ENCODE measurements at places on chromosomes 11 and 22.

DNA sequence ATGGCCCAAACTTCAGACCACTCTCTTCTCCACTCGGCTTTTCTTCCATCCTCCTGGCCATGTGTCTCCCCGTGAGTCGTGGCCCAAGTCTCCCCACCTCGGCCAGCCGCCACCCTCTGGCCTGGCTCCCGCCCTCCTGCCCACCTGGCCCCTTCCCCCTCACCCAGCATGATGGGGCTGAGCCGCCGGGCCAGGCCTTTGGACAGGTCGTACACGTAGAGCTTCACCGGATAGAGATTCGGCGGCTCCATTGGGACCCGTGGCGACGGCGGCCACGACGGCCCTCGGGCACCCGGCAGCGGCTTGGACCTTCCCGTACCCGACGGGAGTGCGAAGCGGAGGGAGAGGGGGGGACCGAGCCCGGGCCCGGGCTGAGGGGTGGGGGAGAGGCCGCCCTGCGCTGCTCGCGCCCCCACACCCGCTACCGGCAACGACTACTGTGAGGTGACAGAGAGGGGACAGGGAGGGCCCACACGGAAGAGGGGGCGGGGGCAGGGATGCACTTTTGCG, at the start of gene DESI1:
Gene DESI1 (minus strand): TSS at position 455 of the 510 bp plus-strand sequence. CDS start 204 bp downstream, at position 251.
- no peak for DNase-seq

GRCh38 chr11:64355078-64355940, 3.7 kb upstream of the RPS6KA4 start:
- no peak for DNase-seq

DNA sequence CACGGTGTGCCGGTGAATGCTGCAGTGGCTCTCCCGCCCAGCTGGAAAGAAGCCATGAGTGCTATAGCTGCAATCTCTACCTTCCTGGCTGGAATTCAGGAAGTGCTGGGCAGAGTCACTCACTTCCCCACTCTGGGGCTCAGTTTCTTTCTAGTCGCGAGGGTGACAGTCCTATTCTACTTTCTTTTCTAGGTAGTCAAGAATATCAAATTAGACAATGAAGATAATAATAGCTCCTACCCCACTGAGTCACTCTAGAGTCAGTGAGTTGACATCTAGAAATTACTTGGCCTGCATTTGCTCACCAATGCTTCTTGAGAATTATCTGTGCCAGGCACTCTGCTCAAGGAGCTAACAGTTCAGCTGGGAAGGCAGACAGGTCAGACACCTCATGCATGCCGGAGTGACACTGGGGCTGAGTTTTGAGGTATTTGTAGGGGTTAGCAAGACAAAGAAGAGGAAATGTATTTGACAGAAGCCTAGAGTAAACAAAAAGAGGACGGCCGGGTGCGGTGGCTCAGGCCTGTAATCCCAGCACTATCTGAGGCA, 3.2 kb downstream of the CENPM start:
- DNase-seq, result no peak

DNA sequence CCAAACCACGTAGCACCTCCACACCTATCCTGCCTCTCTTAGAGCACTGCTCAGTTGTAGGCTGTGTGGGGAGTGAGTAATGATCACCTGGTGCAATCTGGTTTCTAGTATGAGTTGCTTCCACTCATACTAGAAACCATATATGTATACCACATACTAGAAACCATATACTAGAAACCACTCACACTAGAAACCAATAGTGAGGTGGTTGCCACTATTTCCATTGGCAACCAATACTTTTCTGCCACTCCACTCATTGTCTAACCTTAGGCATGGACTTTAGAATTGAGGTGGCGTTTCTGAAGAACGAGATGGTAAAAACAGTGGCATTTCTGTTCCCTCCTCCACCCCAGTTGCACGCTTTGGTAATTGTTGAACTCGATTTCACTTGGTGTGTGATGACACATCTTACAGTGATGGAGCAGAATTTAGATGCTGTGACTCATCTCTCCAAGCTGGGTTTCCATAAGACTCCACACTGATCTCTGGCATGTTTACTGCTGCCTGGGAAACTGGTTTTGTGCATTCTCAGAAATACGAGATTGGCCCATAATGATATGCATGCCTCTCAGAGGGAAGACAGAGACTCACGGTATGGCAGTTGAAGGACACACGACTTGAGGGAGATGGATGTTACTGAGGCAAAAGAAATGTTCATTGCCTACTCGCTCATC, 82.9 kb downstream of the KIRREL3 start:
- no peak for DNase-seq

GRCh38 chr11:89608234-89608966, 101.7 kb upstream of the TRIM77 start:
- no peak for DNase-seq

DNA sequence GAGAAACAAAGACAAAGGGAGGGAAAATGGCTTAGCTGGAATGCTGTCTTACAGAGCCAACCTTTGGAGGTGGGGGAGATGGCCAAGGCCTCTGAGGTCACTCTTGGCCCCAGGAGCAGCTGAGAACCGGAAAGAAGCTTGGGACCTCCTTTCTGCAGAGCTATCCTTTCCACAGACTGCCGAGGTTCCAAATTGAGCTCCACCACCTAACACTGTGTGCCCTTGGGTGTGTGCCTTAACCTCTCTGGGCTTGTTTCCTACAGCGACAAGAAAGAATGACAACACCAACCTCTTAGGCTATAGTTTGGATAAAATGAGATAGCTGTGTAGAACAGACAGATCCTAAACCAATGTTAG, 23.2 kb downstream of the RTN4RL2 start:
- DNase-seq, result no peak

- DNase-seq, result no peak
Measured at GRCh38 chr11:68267881-68268240, 3.9 kb downstream of the C11orf24 start.

DNA sequence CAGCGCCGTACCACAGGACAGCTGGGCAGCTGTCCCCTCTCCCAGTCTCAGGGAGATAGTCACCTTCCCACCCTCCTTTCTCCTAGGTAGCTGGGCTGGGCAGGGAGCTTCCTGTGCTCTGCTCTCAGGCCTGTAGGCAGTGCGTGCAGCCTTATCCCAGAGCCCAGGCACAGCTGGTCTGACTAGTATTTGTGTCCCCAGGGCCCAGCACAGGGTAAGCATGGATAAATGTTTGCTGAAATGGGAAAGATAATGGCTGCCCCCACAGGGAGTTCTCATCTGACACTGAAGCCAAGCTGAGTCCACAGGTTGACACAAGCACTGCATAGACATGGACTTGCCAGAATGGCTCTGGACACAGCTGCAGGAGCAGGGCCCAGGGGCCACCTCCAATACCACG, 9.8 kb downstream of the SLC15A3 start:
- no peak for DNase-seq

GRCh38 chr11:59641156-59641555, 25.6 kb upstream of the OSBP start:
- DNase-seq, result no peak

- no peak for DNase-seq
Measured at GRCh38 chr11:47917599-47918369, 62.6 kb upstream of the PTPRJ start.

- no peak for DNase-seq
Measured at GRCh38 chr11:15216678-15217077, 102.0 kb downstream of the INSC start.

DNA sequence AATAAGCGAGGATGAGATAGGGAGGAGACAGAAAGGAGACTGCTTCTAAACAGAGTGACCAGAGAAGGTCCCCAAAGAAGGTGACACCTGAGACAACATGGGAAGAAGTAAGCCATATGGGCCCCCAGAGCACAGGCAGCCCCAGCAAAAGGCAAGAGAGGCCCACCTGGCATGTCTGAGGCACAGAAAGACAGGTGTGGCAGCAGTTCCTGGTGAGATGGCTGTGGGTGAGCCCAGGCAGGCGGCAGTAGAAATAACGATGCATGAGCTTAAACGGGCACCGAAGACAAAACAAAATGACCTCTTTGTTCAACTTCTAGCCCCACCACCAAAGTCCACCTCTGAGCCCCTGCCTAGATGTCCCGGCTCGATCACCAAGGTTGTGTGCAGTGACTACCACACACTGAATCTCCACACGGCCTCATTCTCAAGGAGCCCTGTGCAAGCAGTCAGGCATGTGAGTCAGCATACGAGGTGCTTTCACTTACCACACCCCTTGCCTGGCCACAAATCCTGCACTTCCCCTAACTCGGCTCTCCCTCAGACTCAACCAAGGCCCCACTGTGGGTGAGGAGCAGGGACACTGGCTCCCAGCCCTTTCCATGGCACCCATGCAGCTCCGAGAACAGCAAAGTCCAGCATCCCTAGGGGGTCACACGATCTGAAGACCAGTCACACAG, 77.6 kb downstream of the PACSIN2 start:
- DNase-seq, result no peak

DNA sequence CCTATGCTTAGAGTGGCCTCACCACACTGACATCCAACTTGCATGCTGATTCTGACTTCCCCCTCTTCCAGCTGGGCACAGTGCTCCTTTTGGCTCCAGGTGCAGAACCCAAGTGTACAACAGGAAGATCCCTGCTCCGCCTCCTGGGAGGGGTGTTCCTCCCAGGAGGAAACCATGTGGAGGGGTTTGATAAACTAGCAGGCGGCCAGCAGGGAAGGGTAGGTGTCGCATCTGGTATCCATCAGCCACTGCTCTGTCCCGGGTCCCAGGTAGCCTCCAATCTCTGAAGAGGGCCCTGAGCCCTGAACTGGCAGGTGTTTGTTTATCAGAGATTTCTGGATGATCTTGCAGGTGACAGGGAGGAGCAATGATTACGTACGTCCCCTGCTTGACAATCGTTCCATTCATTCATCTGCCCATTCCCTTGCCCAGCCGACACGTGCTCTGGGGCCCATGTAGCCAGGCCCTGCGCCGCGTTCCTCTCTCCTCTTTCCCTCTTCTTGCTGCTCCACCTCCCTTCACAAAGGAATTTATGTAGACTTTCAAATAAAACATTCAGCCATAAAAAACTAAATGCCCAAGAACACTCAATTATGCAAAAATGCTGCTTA, 41.2 kb upstream of the MICAL2 start:
- DNase-seq, result no peak

- DNase-seq, result no peak
Measured at GRCh38 chr11:128021349-128022006, 565.9 kb downstream of the ETS1 start.

DNA sequence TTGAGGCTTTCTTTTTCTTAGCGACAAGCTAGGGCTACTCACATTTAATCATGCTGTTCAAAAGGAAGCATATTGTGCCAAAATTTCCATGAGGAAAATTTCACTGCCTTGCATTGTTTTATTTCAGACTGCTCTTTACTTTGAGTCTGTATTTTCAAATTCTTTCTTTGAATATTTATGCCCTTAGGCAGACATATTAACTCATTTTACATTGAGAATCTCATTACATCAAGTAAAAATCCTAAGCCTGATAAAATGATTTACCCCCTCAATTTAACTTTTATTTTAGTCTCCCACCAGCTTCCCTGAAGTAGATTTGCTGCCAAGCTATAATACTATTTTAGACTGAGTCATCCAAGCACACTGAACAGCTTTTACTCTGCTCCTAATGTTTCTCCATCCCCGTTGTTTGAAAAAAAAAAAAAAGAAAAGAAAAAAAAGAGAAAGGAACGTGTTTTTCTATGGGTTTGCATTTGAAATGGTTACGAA, 189.3 kb upstream of the MTMR2 start:
- no peak for DNase-seq

DNA sequence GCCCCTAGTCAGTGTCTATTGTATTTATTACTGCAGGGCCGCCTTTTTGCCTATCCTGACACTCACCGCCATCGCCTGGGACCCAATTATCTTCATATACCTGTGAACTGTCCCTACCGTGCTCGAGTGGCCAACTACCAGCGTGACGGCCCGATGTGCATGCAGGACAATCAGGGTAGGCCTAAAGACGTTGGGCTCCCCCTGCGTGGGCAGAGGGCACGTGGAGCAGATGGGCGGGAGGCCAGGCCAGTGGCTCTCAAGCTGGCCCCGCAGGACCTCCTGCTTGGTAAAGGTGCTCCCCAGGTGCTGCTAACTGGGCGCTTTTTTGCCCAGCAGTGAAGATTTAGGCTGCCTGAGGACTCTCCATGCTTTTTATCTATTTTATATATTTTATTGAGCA, 22.5 kb downstream of the CAT start:
- DNase-seq, result no peak

GRCh38 chr11:66225066-66225465, 43.4 kb upstream of the RAB1B start:
- DNase-seq, result no peak

GRCh38 chr11:98772893-98773292, 247.9 kb upstream of the CNTN5 start:
- DNase-seq, result no peak

DNA sequence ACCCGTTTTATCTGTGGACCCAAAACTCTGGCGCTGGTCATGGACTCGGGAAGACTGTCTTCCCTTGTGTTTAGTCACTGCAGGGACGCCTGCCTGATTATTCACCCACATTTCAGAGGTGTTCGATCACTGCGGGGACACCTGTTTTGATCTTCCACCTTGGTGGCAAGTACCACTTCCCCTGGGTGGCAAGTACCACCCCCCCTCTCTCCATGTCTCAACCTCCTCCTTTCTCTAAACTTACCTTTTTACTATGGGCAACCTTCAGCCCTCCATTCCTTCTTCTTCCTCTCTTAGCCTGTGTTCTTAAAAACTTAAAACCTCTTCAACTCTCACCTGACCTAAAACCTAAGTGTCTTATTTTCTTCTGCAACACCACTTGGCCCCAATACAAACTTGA, 1.9 kb upstream of the NDUFC2 start:
- no peak for DNase-seq

DNA sequence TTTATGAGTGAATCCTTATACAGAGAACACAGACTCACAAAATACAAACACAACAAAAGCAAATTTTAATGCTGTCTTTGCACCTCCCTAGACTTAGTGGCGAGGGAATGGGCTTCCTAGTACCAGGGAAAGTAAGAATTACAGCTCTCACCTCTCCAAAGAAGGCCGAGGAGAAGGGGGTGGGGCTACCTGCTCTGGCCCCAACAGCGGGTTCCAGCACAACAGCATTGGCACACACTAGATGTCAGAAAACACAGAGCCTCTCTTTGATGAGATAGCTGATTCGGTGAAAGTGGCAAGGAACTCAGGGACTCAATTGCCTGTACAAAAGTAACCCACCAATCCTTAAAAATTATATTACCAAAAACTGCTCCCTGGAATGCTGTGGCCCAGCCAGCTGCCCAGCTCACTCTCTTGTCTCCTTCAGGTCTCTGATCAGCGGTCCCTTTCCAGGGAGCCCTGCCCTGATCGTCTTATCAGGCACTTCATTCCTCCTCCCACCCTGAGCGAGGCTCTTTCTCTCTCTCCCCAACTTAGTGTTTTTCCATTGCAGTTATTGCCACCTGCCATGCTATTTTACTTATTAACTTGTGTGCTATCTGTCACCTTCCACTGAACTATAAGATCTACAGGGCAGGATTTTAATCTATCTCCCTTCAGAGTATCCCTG, 30.7 kb downstream of the SPON1 start:
- no peak for DNase-seq
